ENCODE measurements at places on chromosomes 16 and 17.

DNA sequence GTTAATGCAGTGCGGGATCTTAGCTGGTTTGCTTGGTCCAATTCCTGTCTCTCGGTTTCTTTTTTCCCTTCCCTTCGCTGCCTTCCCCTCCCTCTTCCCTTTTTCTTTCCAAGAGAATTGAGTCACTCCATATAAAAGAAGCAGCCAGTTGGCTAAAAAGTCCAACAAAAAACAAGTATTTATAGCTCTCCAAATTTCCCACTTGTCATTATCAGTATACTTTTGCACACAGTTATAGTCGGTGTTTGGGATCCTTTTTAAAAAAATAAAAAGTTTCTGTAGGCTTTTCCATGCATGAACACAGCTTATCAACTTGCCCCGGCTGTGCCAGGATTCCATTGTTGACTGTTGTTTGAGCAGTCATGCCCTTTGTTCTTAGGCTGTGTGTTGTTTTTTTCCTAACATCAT lies 24.9 kb downstream of the HMOX2 start:
- no peak for DNase-seq

DNA sequence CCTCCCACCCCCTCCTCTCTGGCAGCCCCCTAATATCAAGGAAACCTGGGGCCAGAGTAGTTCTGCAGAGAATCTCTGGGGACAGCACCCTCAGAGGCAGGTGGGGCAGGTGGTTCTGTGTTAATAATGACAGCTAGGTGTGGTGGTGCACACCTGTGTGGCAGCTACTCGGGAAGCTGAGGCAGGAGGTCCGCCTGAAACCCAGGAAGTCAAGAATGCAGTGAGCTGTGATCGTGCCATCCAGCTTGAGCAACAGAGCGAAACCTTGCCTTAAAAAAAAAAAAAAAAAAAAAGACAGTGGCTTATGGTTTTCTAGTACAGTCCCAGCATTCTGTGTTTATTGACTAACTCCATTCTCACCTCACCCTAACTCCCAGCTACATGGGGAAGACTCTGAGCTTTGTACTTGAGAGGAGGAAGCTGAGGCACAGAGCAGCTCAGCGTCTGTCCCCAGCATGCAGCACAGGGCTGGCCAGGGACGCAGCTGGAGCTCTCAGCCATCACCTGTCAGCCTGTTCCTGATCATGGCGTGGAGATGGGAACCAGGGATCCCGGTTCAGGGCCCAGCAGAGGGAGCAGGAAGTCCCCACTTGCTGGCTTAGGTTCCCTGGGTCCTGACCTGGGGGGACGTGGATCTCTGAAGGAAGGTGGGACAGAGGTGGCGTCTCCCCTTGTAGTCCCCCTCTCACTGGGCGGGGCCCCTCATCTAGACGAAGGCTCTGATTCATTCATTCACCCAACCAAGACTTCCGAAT lies 6.1 kb downstream of the DBNDD1 start:
- DNase-seq: no peak

DNA sequence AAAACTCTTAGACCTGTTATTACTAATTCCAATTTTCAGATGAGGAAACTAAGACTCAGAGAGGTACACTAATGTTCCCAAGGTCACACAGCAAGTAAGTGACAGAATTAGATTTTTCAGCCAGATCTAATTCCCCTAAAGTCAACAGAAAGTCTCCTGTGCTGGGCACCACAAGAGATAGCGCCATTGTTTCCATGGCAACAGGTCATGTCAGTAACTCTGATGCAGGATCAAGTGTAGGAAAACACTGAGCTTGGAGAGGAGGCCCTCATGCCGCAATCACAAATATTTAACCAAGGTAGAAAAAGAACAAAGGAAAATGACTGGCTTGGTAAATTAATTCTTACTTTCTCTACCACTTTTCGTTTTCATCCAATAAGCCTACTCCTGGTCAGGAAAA lies 166.0 kb upstream of the CDH13 start:
- no peak for DNase-seq

- DNase-seq: no peak
Measured at GRCh38 chr16:48291303-48291702, 44.0 kb upstream of the ABCC11 start.

DNA sequence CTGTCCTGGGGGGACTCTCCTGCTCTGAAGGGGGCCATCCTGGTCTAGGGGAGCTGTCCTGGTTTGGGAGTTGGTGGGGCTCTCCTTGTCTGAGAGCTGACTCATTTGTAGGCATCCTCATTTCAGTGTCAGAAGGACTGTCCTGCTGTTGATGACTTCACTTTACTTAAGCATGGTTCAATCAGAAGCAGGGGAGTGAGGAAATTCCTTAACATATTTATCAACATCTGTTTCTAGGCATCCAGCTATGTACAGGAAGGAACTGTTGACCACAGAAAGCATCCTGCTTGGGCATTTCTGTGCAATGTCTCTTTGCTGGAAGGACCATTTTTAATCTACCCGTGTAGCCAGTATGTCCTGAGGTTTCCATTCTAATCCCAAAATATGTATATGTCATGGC lies 502.7 kb upstream of the HSBP1 start:
- no peak for DNase-seq

DNA sequence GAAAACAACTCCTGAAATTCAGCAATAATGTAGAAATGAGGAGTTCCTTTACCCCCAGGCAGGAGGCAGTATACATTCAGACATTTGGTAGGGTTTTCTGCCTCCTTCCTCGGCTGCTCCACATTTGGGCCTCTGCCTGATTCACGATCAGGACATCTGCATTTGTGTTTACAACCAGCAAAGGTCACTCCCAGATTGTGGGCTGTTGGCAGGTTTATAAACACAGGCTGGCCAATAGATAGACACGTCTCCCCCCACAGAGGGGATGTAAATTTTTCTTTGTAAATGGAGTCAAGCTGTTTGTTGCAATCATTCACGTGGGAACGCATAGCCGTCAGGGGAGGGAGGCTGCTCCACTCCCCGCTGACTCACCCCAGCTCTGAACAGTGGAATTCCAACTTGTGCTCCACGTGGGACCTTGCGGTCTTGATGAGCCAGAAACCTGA lies 252.1 kb upstream of the N4BP1 start:
- no peak for DNase-seq

DNA sequence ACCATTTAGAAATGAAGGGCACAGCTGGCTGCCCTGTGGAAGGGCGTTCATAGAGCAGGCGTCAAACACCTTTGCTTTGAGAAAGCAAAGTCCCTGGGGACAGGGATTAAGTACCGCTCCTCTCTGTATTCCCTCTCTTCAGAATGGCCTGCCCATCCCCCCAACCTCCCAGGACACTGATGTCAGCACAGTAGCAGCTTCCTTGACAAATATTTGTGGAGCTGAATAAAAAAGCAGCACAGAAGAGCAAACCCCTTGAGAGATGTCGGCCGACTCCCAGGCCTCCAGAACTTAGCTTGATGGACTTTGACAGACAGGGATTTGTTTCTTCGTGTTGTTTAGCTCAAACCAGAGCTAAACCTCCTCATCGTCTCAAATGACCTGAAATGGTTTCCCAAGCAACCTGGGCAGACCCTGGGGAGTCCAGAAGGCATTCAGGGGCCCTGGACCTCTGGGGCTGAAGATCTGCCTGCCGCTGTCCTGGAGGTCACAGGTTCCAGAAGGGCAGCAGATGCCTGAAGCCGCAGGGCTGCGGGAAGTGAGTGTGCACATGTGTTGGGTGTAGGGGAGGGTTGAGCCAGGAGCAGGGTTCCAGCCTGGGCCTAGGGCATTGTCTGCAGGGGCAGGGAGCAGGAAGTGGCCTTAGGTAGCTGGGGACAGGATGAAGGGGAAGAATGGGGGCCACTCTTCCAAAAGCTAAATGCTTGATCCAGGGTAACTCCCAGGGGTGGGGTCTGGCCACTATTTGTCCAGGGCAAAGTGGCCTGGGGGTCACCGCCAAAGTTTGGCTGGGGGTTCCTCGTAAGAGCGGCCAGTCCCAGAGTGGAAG lies 42.3 kb upstream of the NKD1 start:
- no peak for DNase-seq

DNA sequence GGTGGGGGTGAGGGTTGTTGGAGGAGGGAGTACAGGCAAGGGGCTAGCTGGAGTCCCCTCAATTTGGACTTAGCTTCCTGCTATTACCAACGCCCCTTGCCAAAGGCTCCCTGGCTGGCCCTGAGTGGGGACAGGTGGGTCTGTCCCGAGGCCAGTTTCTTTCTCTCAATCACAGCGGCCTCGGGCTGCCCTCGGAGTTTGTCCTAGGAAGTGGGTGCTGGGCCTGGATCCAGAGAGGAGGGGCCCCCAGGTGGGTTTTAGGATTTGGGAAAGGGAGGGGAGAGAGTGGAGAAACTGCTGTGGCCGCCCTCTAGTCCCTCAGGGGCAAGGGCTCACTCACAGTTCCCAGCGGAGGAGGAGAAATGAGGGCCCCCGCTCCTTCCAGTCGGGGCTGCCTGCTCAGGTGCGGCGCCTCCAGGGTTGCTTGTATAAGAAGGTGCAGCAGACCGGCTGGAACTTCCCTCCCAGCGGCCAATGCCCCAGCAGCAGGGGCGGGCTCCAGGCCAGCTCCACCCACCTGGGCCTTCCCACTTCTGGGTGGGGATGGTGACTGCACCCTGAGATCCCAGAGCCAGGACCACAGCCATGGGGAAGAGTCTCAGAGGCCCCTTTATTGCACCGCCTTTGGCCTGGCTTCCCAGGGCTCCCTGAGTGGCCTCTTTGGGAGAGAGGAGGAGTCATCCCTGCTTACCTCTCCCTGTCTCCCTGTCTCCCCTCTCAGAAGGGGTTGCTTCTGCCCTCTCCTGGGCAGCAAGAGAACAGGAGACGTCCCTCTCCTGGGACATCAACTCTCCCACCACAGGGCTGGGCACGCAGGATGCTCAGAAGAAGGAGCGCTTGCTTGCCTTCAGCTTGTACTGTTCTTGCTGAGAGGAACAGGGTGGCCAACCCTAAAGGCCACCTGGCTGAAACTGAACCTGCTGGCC lies 112.0 kb upstream of the SMURF2 start:
- no peak for DNase-seq

GRCh38 chr16:47778106-47778801 lies 317.1 kb downstream of the PHKB start:
- no peak for DNase-seq

GRCh38 chr16:47043970-47044684 lies 70.7 kb upstream of the DNAJA2 start:
- no peak for DNase-seq

GRCh38 chr16:3485821-3486505 lies 9.3 kb downstream of the C16orf90 start:
- no peak for DNase-seq

DNA sequence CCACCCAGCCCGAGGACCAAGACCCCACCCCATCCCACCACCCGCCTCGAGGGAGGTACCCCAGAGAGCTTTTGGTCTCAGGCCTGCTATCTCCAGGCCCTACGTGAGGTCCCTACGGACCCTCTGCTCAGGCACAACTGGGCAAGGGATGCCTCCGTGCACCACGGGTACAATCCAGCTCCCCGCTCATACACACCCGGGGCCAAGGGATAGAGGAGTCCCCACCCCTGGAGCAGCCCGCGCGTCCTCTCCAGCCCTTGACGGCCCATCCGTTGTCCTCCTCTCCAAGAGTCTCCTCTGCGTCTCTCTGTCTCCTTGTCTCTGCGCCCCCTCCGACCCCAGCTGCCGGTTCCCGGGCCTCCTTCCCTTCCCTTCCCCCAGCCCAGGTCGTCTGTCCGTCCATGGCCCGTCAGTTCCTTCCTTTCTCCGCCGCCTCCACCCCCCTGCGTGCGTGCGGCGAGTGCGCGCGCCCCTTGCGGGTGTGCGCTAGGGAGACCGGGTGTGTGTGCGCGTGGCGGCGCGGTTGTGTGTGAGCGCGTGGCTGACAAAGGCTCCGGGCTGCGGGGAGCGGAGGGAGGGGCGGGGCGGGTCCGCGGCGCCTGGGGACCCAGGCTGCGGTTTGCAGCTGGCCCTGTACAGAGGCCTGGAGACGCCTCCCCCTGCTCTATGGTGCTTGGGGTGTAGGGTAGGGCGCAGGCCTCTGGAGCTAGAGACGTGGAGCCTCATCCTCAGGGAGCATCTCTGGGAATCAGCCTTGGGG lies 930 bp downstream of the SPNS2 start:
- DNase-seq: no peak

GRCh38 chr17:8782176-8782575 lies 17.0 kb downstream of the MFSD6L start:
- no peak for DNase-seq

GRCh38 chr17:12990041-12990808 lies 27.6 kb downstream of the ELAC2 start:
- no peak for DNase-seq

DNA sequence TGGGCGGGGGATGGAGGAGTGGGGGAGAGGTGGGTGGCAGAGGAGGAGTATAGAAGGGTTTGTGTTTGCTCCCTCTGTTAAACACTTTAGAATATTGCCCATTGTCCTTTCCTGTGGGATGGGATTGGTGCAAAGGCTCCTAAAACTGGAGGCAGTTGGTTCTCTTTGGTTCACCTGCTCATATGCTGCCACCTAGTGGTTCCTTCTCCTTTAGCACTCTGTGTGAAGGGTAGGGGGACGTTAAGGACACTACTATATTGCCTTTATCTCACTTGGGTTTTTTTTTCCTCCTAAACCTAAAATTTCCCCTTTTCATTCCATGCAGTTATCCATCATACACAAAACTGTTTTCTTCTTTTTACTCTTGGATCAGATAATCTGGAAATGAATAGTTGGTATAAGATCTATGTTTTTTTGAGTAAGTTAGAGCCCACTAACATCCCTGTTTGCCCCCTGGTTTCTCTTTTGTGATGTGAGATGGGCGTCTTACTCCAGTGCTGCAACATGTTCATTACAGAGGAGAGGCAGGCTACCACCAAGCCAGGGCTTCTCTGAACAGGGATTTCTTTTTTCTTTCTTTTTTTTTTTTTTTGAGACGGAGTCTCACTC lies 23.8 kb downstream of the SNX11 start:
- DNase-seq: peak; percentile 78

GRCh38 chr17:8574687-8575086 lies 55.8 kb downstream of the MYH10 start:
- DNase-seq: no peak

DNA sequence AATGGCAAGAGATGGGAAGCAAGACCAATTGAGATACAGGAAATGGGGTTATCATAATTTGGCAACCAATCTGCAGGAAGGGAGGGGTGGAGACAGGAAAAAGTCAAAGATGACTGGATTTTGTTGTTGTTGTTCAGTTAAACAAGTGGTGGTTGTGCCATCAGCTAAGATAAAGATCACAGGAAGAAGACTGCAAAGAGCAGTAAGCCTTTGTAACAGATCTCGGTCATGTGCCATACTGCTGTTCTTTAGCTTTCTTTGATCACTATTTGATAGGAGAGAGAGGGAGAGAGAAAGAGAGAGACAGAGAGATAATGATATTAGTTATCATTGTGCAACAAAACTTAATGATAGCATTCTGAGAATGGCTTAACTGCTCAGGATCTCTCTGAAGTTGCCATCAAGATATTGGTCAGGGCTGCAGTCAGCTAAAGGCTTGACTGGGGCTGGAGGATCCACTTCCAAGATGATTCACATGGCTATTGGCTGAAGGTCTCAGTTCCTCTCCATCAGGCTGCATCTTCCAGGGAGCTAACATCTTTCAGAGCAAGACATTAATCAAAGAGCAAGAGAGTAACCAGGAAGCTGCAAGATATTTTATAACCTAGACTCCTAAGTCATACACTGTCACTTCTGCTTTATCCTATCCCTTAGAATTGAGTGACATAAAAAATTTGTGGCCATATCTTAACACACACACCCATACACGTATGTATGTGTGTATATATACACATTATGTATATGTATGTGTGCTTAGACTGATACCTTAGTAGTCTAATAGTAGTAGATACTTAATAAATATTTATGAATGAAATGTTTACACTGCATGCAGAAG lies 405.0 kb downstream of the SHISA9 start:
- no peak for DNase-seq

GRCh38 chr17:63786117-63786516 lies 12.1 kb downstream of the DDX42 start:
- DNase-seq: no peak

All from hematopoietic multipotent progenitor cell treated with erythropoietin and hydrocortisone succinate and interleukin-3 and kit ligand, for 17 days (in vitro differentiated cells).